ENCODE measurements at places on chromosomes 11 and 22.

DNA sequence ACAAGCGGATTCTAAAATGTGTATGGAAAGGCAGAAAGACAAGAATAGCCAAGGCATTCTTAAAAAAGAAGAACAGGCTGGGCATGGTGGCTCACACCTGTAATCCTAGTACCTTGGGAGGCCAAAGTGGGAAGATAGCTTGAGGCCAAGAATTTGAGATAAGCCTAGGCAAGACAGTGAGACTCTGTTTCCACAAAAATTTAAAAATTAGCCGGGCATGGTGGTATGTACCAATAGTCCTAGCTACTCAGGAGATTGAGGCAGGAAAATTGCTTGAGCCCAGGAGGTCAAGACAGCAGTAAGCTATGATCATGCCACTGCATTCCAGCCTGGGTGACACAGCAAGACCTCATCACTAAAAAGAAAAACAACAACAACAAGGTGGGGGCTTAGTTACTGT is 46.0 kb upstream of the PPP2R1B start:
- DNase-seq: no peak

DNA sequence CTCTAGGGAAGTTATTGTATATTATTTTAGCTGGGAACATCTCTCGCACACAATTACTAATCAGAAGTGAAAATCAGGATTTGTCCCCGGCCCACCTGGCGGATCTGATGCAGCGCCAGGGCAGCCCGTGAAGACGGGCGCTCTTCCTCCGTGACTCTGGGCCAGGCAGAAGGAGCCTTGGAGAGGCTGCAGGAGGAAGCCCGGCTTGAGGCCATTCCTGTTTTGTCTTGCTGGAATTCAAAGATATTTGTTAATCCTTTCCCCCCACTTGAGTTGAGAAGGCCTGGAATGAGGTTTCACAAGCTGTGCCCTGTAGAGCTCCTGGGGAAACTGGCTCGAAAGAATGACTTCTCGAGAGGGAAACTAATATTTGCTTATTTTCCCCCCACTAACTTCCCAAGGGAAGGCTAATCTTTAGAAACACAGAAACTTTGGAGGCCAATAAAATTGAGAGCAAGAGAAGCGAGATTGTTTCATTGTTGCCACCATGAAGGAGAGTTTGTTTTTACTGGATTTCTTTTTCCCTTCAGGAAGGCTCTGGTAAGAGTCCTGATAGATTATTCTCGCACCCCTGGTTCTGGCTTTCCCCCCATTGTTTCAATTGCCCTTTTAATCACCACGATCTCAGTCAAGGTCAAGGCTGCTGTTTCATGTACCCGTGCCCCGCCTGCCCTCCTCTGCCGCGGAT is 92.8 kb upstream of the SEPTIN5 start:
- DNase-seq: no peak

DNA sequence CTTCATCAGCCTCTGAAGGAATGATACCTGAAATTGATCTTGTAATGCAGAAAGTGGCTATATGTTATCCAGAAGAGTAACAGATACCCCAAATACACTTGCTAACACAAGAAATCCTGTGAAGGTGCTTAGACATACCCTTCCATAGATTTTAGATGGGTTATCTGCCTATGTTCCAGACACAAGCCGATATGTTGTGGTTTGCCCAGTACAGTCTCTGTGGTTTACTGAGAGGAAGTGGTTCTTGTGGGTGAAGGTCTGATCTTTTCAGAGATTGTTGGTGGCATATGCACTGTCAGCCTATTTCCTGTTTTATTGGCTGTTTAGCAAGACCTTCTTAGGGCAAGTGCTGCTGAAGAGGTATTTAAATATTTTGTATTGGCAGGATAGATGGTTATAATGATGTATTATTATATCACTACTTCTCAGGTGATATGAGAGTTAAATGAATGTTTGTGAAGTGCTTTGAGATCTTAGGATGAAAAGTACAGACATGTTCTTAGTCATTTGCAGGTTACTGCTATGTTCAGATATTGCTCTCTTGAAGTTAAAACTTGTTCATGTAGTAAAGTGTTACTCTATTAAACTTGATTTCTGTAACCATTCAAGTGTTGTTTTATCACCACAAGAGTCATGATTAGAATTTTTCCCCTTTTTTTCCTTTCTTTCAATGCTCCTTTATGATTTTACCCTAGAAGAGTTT is 8.2 kb downstream of the ARHGEF12 start:
- no peak for DNase-seq

DNA sequence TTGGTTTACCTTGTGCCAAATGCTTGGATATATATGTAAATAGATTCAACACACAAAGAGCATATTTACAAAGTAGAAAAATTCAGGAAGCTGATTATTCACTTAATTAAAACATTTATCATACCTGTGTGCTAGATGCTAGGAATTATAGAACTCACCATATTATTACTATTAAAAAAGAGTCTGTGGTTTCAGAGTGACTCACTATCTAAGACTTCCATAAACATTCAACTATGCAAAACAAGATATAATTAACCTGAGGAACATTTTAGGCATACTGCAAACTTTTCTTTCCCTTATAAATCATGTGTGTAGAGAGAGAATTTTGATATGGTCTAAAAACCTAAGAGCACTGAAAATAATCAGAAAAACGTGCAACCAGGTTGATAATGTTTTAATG is 27.3 kb downstream of the CTSC start:
- no peak for DNase-seq

DNA sequence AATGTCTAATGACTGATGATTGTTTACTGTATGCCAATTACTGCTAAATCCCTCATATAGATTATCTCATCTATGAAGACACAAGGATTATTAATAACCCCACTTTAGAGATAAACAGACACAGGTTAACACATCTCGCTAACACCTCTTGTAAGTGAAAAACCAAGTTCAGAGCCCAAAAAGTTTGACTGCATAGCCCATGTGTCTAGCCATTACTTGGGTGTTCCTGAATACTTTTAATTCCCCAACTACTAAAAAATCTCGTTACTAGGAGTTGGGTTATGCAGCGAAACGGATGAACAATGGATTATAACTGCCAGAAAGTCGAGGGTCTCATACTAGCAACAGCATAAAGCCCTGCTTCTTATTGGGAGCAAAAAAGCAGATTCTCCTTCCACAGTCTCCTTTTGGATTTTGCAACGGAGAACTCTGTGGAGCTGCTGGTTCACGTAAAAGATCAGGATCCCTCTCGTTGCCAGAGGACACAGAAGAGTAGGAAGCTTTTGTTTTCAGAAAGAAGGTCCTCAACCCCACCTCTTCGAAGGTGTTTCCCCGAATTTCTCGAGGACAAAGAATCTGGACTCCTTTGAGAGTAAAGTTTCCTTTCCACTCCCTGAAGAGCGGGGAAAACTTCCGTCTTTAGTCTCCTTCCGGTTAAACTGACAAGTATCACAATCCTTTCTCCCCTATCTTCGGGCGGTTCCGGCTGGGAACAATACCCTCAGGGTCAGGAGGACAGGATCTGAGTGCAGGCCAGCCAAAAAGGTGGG is 979 bp downstream of the ZBED5 start:
- DNase-seq: no peak

DNA sequence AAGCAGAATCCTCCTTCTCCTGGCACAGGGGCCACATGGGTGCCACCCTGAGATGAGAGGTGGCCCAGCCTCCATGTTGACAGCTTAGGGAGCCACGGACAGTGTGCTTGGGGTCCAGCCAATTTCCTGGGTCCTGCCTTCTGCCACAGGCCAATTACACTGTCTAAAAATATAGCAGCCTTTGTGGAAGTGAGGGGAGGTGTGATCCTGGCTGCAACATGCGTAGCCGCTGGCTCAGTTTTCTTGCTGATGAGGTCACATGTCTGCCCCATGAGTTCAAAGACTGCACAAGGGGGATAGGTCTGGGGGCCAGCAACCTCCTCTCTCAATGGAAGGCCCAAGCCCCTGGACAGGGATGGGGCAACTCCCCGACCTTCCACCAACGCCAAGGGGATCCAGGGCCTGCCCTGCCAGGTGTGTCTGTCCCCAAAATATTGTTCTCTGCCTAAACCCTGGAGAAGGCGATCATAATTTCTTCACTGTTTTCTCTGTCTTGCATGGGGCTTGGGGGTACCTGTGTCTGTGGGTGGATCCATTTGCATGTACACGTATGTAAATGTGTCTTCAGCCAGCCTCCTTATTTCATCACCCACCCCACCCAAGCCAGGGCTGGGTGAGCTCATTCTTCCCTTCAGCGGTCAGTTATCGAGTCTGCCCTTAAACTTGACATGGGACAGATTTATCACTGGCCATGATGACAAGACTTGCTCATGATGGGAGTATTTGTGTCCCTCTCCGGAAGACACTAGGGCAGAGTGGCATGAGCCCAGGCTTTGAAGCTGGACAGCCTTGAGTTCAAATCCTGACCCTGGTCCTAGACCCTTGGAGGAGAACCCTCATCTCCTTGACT is 59.4 kb downstream of the OTOG start:
- DNase-seq: no peak

Data from A549 (cell line).